Glutamatergic neuron (in vitro differentiated cells): ENCODE measurements at places on chromosomes 5 and 9.

DNA sequence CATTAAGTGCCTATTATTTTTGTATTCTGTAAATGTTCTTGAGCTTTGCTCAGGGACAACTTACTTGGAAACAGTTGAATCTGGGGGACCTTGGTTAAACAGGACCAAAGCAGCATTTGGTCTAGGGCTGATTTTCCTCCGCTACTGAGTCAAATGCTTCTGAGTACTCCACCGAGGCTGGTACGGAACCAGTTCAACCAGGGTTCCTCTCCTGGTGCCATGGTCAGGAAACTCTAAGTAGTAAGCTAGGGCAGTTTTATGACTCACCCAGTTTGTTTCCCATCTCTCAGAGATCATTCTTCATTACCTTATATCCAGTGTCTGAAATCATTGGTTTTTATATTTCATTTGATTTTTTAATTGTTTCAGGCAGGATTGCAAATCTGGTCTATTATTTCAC, 111.9 kb upstream of the TNFAIP8 start:
- DNase-seq = no peak

- no peak for DNase-seq
These were observed 174.6 kb downstream of the RFK start for GRCh38 chr9:76219560-76220151.

DNA sequence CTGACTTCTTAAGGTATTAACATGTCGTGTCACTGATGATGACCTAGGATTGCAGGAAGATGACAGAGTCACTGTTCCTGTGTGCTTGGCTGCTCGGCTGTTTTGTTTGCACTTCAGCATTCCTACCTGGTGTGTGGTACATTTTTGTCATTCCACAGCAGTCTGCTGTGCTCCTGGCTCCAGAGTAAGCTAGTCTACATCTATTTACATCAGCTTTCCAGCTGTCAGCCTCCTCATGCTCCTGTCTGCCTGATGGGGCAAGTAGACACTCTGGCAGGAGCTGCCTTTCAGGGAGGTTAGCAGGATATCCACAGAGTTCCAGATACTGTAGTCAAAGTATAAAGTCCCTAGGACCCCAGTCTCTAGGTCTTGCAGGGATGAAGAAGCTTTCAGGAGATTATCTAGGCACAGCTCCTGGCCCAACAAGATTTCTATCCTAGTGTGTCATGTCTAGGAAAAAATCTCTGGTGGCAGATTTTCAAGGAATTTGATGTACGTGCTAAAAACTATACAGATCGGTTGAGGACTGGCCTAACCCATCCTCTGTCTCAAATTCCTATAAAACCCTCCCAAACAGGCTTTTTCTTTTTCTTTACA, 28.4 kb downstream of the RUSC2 start:
- no peak for DNase-seq

DNA sequence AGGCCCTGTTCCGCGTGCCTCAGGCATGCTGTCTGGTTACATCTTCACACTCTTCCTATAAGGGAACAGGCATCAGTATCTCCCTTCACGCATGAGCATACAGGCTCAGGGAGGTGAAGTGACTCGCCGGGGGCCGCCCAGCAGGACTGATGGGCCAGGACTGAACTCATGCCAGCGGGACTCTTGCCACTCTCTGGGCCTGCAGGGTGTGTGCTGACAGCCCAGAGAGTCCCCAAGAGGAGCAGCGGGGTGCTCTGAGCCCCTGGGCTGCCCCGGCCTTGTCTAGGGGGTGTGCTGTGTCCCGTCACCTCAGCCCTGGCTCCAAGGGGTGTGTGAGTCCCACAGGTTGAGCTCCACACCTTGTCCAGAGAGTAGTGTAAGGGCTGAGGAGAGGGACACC, 9.9 kb downstream of the KCNT1 start:
- DNase-seq = no peak

GRCh38 chr9:136326761-136327303, 507 bp upstream of the GPSM1 start:
- no peak for DNase-seq

DNA sequence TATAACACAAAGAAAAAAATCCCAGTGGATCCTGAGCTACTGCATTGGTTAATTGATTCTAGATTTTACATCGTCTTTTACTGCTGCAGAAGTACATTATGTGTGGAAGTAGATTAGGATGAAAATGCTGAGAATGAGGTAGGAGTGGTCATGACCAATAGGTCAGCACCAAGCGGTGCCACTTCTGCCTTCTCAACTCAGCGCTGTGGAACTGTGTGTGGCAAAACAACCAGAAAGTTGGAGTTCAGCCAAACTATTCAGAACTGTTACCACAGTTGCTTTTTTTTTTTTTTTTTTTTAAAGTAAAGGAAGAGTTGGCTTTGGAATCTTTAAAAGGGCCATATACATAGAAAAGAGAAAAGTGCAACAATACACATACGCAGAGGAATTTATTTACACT, 24.2 kb downstream of the POU5F2 start:
- no peak for DNase-seq

DNA sequence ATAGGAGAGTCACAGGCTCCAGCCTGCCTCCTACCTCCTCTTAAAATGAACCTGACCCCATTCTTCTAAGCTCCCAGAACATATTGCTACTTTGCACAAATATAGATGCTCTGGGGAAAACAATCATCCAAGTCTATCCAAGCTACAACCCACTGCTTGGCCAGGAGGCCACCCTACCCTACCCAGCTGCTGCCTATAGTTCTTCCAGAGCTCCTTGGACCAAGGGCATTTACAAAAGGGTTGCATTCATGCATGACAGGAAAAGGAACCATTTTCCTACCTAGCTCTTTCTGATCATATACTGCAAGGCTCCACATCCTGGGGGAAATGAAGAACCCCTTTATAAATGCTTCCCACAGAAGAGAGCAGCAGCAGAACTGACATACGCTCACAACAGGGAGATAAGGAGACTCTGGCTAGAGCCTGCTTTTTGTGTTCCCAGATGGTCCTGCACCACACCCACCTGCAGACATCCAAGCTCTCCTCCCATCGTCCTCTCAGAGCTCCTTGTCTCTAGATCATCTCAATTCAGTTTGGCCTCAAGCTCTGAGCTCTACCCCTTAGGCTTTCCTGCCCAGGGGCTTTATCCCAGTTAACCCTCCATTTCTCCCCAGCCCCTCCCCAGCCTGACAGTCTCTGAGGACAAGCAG, 185.5 kb downstream of the SPOCK1 start:
- no peak for DNase-seq

DNA sequence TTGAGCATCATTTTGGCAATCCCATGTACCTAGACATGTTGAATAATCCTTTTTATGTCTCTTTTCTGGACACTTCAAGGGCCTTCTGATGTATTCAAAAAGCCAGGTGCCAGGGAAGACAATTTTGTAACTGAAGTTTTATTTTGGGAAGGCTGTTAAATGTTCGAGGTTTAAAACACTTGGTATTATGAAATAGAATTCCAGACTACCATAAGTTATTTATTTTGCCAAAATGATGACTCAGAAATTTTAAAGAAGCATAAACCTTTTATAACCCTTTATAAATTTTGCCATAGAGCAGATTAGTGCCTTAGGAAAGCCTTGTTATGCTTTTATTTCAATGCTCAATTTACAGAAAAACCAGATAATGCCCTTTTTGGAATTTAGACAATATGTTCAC, 30.3 kb upstream of the UHRF2 start:
- no peak for DNase-seq

GRCh38 chr5:87245451-87245850, 22.2 kb upstream of the RASA1 start:
- DNase-seq = no peak

DNA sequence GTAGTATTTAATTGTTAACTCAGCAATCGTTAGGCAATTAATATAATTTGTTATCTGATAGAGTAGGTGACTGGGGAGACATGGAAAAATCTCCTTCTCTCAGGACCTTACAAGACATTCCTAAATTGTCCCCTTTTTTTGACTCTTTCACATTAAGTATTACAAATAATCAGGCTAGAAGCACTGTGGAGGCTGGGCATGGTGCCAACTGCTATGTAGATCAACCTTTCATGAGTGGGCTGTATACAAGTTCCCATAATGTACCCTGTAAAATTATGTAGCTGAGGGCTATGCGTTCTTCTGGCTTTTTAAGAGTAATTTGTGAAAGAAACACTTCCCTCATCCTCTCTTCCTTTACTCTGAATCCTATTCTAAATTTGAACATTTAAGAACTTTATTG, 140.2 kb downstream of the NFIB start:
- no peak for DNase-seq

DNA sequence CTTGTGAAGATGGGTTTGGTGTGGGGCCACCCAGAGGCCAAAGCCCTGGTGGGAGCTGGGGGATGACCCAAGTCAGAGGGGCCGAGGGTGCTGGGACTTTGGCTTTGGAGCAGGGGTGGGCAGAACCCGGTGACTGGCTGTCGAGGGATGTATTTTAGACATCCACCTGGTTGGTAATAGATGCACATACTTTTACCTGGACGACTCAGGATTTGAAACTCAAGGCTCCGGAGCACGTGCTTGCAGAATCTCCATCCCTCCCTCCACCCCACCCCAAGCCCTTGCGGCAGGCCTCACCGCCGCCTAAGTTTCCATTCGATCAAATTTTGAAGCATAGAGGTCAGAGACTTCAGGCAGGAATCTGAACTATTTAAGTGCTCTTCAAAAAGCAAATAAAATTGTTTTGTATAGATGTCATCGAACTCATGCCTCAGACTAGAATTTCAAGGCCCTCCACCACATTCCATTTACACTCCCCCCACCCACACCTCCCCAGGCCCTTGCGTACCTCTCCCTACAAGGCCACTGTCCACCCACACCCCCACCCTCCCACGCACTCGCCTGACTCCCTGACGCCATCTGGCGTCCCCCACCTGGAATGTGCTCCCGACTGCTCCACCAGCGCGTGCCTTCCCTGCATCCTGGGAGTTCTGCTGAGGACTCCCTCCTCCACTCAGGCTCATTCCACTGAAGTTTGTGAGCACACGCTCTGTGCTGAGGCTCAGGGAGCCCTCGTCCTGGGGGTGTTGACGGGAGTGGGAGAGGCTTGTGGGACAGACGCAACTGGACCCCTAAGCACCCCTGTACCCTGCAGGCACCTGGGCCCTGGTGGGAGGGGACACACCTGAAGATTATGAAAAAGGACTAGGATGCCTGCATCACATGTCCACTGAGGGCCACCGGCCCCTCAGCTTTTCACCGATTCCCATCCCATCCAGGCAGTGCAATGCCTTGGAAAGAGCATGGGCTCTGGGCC, 56.4 kb upstream of the RPL26L1 start:
- peak; percentile 61 for DNase-seq
